ENCODE measurements at places on chromosomes 13 and 19.

DNA sequence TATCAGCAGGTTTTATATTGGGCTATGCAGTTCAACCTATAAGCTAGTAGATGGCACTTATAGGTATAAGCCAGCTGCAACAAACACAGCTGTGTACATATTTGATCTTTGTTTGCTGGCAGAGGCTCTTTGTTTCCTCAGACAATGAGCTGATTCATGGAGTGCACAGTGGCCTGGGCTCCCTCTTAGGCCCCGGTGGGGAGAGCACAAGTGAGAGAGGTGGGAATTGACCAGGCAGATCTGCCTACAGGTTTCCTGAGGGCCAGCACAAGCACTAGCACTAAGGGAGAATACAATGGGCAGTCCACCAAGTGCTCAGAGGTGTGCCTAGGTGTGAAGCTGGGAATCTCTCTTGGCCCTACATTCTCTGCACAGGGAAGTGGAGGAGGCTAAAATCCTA, 1390.7 kb downstream of the SLITRK5 start:
- no peak for DNase-seq

GRCh38 chr13:32125751-32126150, 94.2 kb downstream of the FRY start:
- DNase-seq, result no peak

DNA sequence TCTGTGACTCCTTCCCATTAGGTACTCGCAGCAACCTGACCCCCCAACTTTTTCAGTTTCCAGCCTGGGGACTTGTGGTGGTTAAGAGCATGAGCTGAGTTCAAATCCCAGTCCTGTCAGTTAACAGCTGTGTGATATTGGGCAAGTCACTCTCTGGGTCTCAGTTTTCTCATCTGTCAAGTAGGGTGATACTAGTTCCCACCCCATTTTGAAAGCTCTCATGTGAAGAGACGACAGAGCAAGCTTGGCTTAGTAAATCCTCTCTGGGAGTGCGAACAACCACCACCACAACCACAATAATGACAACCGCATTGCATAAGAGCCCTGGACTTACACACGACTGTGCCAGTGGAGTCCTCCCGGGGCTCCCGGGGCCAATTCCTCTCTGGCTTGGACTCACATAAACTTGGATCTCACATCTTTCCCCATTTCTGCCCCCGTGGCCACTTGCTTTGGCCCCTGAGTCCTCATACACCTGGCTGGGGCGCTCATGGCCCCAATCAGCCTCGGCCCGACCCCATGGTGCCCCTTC, 454 bp downstream of the BLVRB start:
- DNase-seq, result peak; percentile 37

DNA sequence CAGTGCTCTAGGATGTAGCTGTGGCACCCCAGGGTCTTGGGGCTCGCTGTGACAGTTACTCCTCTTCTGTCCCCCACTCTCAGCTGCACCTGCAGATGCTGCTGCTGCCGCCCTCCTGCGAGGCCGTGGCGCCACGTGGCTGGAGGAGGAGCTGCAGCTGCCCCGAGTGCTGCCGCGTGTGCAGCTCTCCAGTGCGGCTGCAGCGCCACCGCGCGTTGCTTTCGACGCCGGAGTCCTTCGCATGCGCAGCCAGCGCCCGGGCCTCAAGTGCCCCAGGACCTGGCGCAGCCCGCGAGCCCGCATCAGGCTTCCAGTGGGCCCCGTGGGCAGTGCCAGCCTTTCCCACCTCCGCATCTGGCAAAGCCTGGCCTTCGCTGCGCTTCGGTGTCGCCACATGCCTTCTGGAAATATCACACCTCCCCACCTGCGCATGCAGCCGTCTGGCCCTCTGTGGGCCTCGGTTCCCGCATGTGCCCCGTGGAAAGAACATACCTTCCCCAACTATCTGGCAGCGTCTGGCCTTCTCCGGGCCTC, 692 bp upstream of the ZNF580 start:
- DNase-seq, result peak; percentile 81

DNA sequence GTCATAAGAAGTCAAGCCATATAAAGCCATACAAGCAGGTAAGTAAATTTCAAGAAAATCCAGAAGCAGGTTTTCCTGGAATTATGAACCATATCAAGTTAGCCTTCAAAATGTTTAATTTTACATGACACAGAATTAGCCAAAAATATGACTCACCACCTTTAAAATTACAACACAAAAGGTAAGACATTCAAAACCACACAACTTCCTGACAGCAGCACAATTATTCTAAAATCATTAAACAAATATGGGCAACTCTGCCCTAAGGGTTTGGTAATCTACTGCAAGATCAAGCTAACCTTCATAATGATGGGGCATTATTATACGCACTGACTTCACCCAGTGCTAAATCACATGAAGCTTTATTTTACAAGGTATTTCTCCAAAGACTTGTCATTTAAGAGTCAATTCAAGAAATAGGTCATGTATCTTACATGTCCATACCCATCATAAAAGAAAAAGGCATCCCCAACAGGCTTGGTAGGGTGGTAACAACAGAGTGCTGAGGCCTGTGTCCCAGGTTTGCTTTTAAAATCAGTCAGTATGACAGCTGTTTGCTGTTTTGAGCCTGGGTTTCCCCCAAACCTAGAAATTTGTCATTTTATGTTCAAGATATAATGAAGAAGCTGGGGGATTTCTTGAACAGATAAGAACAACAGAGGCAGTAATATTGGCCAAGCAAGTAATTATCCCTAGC, 15.2 kb downstream of the RCBTB1 start:
- no peak for DNase-seq

GRCh38 chr19:788686-788982, 8.6 kb upstream of the PTBP1 start:
- no peak for DNase-seq

DNA sequence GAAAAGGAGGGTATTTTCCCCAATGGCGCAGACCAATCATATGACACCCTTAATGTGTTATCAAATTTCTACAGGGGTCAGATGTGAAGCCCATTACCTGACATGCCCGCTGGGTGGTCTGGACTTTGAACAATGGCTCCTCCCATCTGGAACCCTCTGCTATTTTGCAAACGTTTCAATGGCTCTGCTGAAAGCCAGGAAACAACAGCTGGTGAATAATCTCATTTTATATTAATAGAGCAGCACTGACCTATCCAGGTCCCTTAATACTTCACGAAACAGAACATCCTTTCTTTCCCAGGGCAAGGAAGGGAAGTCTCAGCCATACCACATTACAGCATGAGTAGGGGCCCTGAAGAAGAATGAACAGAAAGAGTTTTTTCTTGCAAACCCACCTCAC, 20.3 kb upstream of the KPNA3 start:
- DNase-seq, result no peak

DNA sequence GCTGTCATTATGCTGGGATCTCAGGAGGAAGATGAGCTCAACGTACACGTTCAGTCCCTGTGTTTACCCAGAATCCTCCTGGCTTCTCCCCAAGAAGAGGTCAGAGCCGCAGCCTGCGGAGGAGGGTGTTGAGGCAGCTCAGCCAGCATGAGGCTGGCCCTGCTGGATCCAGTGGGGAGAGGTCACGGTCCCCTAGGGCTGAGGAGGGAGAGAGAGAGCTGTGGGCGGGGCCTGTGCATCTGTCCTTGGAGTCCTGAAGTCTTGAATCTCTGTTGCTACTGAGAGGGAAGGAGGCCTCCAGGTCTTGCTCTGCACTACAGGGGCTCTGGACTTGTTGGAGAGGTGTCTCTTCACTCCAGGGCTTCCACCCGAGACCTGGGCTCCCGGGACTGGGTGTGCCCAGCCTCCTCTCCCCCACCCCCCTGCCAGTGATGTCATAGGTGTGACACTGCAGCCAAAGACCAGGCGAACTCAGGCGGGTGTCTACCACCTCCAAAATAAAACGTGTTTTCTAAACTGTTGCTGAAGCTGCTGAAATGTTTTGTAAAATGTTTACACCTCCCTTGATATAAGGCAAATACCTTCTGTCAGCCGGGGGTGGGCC, 77.9 kb upstream of the KCTD15 start:
- no peak for DNase-seq

DNA sequence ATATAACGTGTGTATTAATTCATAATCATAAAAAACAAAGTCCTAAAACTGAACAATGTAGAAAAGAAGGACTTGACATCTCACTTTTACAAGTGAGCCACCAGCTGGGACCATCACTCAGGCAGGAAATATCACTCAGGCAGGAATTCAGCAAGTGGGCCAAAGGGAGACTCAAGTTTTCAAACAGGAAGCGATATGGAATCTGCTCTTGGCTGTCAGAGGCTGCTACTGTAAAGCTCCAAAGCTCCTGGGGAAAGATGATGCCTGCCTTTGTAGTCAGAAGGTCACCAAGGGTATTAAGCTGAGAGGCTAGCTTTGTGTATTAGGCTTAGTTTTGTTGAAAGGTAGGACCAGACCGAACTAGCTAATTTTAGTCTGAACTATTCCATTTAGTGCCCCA, 5.5 kb upstream of the AKAP11 start:
- DNase-seq, result no peak

DNA sequence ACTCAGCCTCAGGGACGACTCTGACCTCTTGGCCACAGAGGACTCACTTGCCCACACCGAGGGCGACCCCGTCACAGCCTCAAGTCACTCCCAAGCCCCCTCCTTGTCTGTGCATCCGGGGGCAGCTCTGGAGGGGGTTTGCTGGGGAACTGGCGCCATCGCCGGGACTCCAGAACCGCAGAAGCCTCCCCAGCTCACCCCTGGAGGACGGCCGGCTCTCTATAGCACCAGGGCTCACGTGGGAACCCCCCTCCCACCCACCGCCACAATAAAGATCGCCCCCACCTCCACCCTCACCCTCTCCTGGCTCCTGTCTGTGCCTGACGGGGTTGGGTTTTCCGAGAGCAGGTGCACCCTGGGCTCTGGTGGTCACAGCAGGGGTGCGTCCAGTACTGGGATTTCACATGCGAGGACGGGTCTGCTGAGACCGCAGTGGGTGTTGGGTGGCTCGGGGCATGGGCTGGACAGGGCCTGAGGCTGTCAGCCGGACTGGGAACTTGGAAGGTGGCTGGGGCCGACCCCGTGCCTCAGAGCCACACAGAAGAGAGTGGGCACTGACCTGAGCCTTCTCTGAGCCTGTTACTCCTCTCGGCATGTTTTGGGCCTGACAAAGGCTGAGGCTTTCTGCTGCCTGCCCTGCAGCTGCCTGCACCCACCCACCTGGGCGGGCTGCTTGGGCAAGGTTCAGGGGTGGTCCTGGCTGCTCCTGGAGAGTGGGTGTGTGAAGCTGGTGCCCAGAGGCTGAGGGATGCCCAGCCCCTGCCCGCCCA, 6.3 kb upstream of the HCN2 start:
- no peak for DNase-seq

DNA sequence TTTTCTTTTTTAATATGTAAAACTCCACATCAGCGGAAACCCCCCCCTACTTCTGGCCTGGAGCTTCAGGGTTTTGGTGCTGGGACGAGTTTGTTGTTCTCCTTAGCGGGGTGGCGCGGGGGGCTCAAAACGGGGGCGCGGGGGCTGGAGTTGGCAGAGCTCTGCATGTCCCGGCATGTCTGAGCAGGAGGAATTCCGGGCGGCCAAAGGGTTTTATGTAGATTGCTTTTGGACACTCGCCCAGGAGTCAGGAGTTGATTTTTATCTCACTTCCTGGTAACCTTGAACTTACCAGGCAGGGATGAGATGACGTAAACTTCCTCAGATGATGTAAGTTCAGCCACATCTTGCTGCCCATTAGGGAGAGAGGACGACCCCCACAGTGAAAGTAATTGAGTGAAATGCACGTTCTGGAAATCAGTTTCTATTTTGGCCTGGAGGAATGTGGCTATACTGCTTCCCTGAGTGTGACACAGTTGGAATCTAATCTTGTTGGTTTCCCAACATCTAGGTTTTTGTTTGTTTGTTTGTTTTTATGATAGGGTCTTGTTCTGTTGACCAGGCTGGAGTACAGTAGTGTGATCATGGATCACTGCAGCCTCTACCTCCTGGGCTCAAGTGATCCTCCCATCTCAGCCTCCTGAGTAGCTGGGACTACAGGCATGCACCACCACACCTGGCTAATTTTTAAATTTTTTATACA, 21.0 kb upstream of the GDF15 start:
- DNase-seq, result no peak

GRCh38 chr19:38409631-38410133, 6.8 kb downstream of the FAM98C start:
- no peak for DNase-seq

- DNase-seq, result no peak
These were observed 425.5 kb downstream of the RFC3 start for GRCh38 chr13:34243403-34243802.

GRCh38 chr19:33883859-33884519, 87.3 kb downstream of the KCTD15 start:
- no peak for DNase-seq

Measured in activated T-cell treated with anti-CD3 and anti-CD28 coated beads, Interleukin-2, amount 50 U/mL, for 24 hours (primary cell).